ENCODE measurements at places on chromosomes 11 and 22.

DNA sequence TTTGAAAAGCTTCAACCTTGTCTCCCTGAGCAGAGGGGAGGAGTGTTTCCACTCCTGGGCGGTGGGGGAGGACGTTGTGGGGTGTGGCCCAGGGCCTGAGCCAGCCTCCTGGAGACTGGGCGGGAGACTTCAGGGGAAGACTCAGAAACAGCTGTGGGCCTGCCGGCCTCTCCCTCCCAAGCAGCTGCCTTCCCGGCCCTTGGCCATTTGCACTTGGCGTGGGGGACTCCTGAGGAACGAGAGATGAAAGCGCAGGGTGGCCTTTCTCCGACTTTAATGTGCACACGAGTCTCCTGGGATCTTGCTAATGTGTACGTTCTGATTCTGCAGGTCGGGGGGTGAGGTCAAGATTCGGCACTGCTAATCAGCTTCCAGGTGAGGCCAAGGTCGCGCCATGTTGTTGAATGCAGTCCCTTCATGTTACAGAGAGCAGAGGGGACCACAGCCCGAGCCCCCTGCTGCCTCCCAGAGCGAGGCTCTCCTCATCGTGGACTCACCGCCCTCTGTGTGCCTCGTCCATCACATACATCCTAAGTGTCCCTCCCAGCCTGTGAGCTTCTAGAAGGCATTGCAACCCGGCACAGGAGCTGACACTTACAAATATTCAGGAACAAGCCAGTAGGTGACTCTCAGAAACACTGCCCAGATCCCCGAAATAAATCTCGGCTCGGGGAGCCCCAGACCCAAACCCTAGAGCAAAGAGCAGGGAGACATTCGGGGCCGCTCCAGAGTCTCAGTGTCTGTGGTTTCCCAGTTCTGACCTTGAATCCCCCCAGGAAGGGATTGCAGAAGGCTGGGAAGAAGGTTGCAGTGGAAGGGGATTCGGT is 7.7 kb downstream of the LIF start:
- H3K4me3 ChIP-seq: no peak overlapping the region
- H3K36me3 ChIP-seq: no peaks in the 10 kb centered on the region
- no peak overlapping the region for H3K27ac ChIP-seq
- H3K4me1 ChIP-seq: peaks cover 3% of the 10 kb centered on the region
- H3K27me3 ChIP-seq: peaks cover 9% of the 10 kb centered on the region
- DNase-seq: no peak

DNA sequence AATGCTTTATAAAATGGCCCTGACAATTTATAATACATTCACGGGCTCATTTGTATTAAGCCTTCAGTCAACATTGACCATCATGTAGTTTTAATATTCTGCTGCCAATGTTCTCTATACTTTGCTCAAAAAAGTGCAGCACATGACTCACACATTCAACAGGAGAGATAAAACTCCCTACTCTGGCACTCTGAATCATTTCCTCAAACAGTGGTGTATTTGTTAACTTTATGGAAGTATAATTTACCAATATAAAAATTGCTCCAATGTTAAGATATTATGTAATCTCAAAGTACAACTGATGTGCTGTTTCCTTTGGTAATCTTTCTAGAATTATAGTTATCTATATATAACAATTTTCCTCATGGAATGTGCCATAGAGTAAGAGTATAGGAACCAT is 39.9 kb downstream of the MAML2 start:
- no peak for DNase-seq
- peaks cover 30% of the 10 kb centered on the region for H3K4me1 ChIP-seq
- no peak overlapping the region for H3K4me3 ChIP-seq
- peaks cover 3% of the 10 kb centered on the region for H3K36me3 ChIP-seq

- no peak for DNase-seq
- no peak overlapping the region for H3K27ac ChIP-seq
- H3K27me3 ChIP-seq: no peaks in the 10 kb centered on the region
- no peaks in the 10 kb centered on the region for H3K36me3 ChIP-seq
- no peak overlapping the region for H3K4me3 ChIP-seq
- H3K4me1 ChIP-seq: no peaks in the 10 kb centered on the region
These were observed 88.3 kb downstream of the BDNF start for GRCh38 chr11:27611947-27612455.

DNA sequence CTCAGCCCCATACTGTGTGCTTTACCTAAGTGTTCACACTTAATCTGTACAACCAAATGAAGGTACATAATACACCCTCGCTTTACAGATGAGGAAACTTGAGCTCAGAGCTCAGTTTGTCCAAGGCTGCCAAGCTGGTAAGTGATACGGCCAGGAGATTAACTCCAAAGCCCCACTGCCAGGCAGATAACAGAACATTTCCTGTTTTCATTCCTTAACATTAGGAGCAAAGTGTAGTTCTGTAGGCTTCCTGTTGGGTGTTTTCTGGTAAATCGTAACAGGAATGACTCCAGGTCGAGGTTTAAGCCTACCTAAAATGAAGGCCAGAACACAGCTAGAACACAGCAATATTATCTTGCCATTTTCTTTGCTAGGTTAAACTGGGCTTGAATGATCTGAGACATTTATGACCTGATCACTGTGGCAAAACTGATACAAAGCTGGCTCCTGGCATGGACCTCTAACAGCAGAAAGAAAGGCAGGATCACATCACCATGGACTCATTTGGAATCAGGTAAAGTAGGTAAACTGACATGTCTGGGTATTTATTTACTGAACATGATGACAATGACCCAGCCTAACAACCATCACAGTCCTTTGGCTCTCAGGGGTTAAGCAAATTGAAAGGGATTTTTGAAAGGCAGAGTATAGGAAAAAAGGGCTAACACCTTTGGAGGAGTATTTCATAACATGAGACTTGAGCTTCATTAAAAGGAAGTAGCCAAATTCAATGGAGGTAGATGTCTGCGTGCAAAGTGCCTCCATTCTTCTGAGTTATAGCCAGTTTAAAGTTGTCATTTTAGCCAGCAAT is 3.9 kb upstream of the NUP50 start:
- DNase-seq: peak; percentile 14
- H3K4me3 ChIP-seq: no peak overlapping the region
- H3K27ac ChIP-seq: peak overlapping the region; percentile 88
- peaks cover 38% of the 10 kb centered on the region for H3K4me1 ChIP-seq
- peaks cover 10% of the 10 kb centered on the region for H3K36me3 ChIP-seq

GRCh38 chr11:14396273-14396672 is 37.3 kb upstream of the RRAS2 start:
- no peaks in the 10 kb centered on the region for H3K27me3 ChIP-seq
- H3K4me1 ChIP-seq: peaks cover 3% of the 10 kb centered on the region
- DNase-seq: no peak
- no peak overlapping the region for H3K27ac ChIP-seq

GRCh38 chr11:67292671-67293070 is 3.6 kb downstream of the ANKRD13D start:
- DNase-seq: no peak
- peaks cover 20% of the 10 kb centered on the region for H3K27me3 ChIP-seq
- no peak overlapping the region for H3K27ac ChIP-seq
- H3K4me1 ChIP-seq: peaks cover 12% of the 10 kb centered on the region

- no peak overlapping the region for H3K4me3 ChIP-seq
- no peak overlapping the region for H3K27ac ChIP-seq
- H3K27me3 ChIP-seq: no peaks in the 10 kb centered on the region
These were observed 12.1 kb downstream of the GNB1L start for GRCh38 chr22:19842393-19843106.

- H3K27me3 ChIP-seq: peaks cover 7% of the 10 kb centered on the region
- peaks cover 24% of the 10 kb centered on the region for H3K36me3 ChIP-seq
- no peak overlapping the region for H3K27ac ChIP-seq
These were observed 56.2 kb upstream of the CSNK2A3 start for GRCh38 chr11:11409224-11409623.

DNA sequence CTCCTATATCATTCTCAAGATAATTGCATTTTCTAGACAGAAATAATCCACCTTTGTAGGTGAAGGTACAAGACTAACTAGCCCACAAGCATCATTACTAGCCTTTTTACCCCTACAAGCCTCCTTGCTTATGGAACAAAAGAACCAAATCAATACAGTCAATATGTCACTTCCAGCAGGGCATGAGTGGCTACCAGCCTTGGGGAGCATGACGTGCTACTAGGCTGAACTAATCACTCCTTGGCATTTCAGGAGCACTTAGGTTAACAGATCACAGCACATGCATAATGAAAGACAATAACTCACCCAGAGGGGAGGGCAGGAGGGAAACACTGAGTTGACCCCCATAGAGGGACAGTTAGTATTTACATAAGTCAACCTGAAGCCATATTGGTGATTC is 2.7 kb downstream of the DRD2 start:
- peaks cover 3% of the 10 kb centered on the region for H3K4me1 ChIP-seq
- peaks cover 12% of the 10 kb centered on the region for H3K27me3 ChIP-seq
- H3K27ac ChIP-seq: no peak overlapping the region
- DNase-seq: no peak
- no peak overlapping the region for H3K4me3 ChIP-seq
- H3K36me3 ChIP-seq: no peaks in the 10 kb centered on the region

- H3K27ac ChIP-seq: no peak overlapping the region
- no peaks in the 10 kb centered on the region for H3K4me1 ChIP-seq
- peaks cover 2% of the 10 kb centered on the region for H3K27me3 ChIP-seq
- no peak for DNase-seq
- H3K36me3 ChIP-seq: no peaks in the 10 kb centered on the region
These were observed 43.2 kb upstream of the ME3 start for GRCh38 chr11:86715611-86716010.

DNA sequence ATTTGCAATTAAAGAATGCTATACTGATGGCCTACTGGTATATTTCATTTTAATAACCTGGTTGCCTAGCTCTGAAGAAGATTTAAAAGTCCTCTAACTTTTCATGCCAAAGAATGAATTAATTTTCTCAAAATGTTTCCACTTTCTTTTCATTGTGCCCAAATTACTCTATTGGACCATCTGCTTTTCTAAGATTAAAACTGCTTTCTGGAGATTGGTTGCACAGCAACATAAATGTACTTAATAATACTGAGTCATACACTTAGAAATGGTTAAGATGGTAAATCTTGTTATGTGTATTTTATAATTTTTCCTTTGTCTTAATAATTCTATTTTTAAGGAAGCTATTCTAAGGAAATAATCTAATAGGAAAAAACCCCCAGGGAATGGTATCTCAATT is 150.2 kb downstream of the SWAP70 start:
- no peak overlapping the region for H3K27ac ChIP-seq
- no peaks in the 10 kb centered on the region for H3K27me3 ChIP-seq
- no peak overlapping the region for H3K4me3 ChIP-seq
- H3K36me3 ChIP-seq: peaks cover 4% of the 10 kb centered on the region

GRCh38 chr11:8056810-8057463 is 24.1 kb upstream of the TUB start:
- no peak overlapping the region for H3K4me3 ChIP-seq
- H3K4me1 ChIP-seq: no peaks in the 10 kb centered on the region
- no peaks in the 10 kb centered on the region for H3K36me3 ChIP-seq
- H3K27me3 ChIP-seq: peaks cover 9% of the 10 kb centered on the region

- H3K27ac ChIP-seq: no peak overlapping the region
- no peaks in the 10 kb centered on the region for H3K27me3 ChIP-seq
These were observed 1.1 kb upstream of the TTLL1 start for GRCh38 chr22:43090130-43090789.

GRCh38 chr11:93236741-93237675 is 39.2 kb upstream of the SLC36A4 start:
- no peaks in the 10 kb centered on the region for H3K36me3 ChIP-seq
- H3K27ac ChIP-seq: no peak overlapping the region
- DNase-seq: peak; percentile 48
- H3K4me3 ChIP-seq: no peak overlapping the region
- no peaks in the 10 kb centered on the region for H3K27me3 ChIP-seq

- H3K36me3 ChIP-seq: no peaks in the 10 kb centered on the region
- H3K27ac ChIP-seq: no peak overlapping the region
- peaks cover 2% of the 10 kb centered on the region for H3K27me3 ChIP-seq
- no peak for DNase-seq
- no peaks in the 10 kb centered on the region for H3K4me1 ChIP-seq
These were observed 253.5 kb upstream of the PLET1 start for GRCh38 chr11:112514011-112514740.

GRCh38 chr11:13463779-13464290 is 813 bp upstream of the BTBD10 start:
- H3K4me1 ChIP-seq: peaks cover 34% of the 10 kb centered on the region
- H3K4me3 ChIP-seq: peak overlapping the region; percentile 96
- DNase-seq: no peak
- H3K36me3 ChIP-seq: peaks cover 7% of the 10 kb centered on the region
- H3K27ac ChIP-seq: peak overlapping the region; percentile 97

DNA sequence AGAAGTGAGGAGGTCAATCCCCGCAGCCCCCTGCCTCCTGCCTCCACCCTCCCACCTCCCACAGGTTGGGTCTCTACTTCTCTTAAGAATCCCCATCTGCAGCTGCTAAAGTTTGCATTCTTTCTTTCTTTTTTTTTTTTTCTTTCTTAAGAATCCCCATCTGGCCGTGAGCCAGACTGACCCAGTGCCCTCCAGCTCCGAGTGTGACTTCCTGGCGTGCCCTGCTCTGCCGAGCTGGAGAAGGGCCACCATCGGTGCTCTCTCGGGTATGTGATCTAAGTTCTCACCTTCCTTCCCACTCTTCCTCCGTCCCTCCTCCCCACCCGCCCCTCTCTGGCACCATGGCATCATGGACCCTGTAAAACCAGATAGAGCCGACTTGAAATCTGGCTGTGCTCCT is 66.7 kb upstream of the LMO1 start:
- H3K27me3 ChIP-seq: peaks cover 4% of the 10 kb centered on the region
- no peaks in the 10 kb centered on the region for H3K36me3 ChIP-seq
- H3K27ac ChIP-seq: no peak overlapping the region
- no peaks in the 10 kb centered on the region for H3K4me1 ChIP-seq
- no peak for DNase-seq
- H3K4me3 ChIP-seq: no peak overlapping the region

DNA sequence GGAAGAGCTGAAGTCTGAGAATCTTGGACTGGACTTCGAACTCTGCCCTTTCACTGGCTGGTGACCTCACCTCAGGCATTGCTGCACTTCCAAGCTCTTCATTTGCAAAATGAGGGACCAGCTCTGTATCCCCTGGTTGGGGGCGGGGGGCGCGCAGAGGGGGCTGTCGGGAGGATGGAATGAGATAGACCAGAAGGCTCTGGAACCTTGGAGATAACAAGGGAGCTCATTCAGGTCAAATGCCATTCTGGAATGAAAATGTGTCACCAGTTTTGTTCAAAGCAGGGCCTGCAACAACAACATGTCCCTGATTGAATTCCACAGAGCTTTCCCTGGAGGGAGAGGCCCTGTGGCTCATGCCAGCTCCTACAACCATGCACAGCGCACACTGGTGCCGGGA is 370.5 kb downstream of the MN1 start:
- no peaks in the 10 kb centered on the region for H3K36me3 ChIP-seq
- no peak overlapping the region for H3K4me3 ChIP-seq
- no peak for DNase-seq
- H3K27me3 ChIP-seq: peaks cover 9% of the 10 kb centered on the region

Measured in endothelial cell (in vitro differentiated cells).